CMK (cell line): ENCODE measurements at places on chromosomes 1 and 21.

- no peak for DNase-seq
Observed at GRCh38 chr1:163085041-163085903, 16.1 kb downstream of the RGS4 start.

GRCh38 chr1:232655028-232655745 lies 25.3 kb upstream of the SIPA1L2 start:
- DNase-seq, result no peak

GRCh38 chr1:29892247-29892646 lies 655.9 kb downstream of the PTPRU start:
- DNase-seq, result no peak

DNA sequence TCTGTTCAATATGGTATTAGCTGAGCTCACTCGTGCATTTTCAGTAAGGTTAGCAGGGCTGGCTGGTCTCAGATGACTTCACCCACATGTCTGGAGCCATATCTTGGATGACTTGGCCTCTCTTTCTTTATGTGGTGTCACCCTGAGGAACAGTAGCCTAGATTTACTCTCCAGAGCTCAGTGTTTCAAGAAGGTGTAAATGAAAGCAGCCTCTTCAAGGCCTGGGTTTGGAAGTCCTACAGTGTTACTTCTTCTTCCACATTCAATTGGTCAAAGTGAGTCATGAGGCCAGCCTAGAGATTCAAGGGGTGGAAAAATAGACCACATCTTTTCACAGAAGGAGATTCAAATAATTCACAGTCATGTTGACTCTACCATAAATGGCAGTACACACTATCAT lies 12.2 kb downstream of the VCAM1 start:
- no peak for DNase-seq

DNA sequence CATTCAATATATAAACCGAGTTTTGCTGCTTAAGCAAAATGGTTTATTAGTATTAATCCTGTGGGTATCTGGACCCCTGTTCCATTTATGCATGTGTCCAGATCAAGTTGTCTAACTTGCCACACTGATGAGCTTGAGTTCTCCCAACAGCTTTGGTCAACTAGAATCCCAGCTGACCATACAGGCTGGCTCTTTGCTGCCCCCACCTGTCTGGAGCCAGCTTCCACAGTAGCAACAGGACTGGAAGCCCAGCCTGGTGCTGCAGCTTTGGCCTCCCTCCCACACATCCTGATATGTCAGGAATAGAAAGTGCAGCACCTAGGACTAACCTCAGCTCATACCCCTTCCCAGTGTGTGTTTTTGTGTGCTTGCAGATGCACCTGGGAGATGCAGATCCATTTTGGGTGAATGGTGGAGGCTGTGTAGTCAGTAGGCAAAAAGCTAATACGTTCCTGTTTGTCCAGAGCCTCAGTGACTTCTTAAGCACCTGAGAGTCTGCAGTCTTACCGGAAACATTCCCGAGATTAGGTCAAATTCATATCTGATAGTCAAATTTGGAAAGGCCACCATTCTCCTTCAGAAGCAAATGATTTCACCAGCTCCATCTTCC lies 40.9 kb upstream of the BEND5 start:
- no peak for DNase-seq

- DNase-seq, result no peak
Observed at GRCh38 chr21:37363936-37364335, 2.6 kb upstream of the DYRK1A start.

DNA sequence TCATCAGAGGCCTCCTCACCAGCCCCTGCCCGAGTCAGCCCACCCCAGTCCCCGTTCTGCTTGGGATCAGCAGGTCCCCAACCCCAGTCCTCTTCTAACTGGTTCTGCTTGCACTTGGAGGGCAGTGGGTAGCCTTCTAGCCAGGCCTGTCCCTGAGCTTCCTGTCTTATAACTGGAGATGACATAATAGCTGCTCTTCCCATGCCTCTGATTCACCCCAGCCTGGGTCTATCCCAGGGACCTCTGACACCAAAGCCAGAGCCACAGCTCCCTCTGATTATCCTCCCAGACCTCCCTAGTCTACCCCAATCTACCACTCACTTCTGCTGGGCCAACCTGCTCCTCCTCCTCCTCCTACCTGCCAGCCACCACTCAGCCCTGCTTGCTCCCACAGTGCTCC lies 31.4 kb downstream of the IQGAP3 start:
- no peak for DNase-seq
